ENCODE measurements at places on chromosomes 2 and 18. TPM values are rescaled to one million over a fixed set of nuclear protein-coding genes. Genes with fewer than 3 reads are reported as not detected.
A peak's percentile ranks its signal among the peaks of the same experiment; 100 is the strongest.

SERPINB11 gene
- not detected for total RNA-seq

RNF149 gene
- 25.0 TPM for total RNA-seq

VPS54 gene
- 7.0 TPM for total RNA-seq

CNTNAP5 gene
- not detected for total RNA-seq

MC2R gene
- not detected for total RNA-seq

LCT gene
- 0.05 TPM for total RNA-seq

GRCh38 chr18:76578571-76579300, 83.7 kb upstream of the ZNF516 start:
- H3K27me3 ChIP-seq = peaks cover 15% of the 10 kb centered on the region
- H3K4me1 ChIP-seq = peaks cover 3% of the 10 kb centered on the region
- no peak overlapping the region for H3K27ac ChIP-seq
- no peak overlapping the region for H3K4me3 ChIP-seq
- DNase-seq = no peak

DNA sequence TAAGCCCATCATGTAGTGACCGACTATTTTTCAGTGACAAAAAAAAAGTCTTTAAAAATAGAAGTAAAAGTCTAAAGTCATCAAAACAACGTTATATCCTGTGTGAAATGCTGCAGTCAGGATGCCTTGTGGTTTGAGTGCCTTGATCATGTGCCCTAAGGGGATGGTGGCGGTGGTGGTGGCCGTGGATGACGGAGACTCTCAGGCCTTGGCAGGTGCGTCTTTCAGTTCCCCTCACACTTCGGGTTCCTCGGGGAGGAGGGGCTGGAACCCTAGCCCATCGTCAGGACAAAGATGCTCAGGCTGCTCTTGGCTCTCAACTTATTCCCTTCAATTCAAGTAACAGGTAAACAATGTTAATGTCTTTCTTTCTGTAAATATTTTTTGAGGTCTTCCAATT, at the start of gene CD28:
TSS of gene CD28 (plus strand) at position 237 of the 400 bp plus-strand sequence. CDS start at position 295, 58 bp downstream.
- DNase-seq = peak; percentile 97
- H3K4me3 ChIP-seq = peak within 1 kb of the TSS; percentile 89
- H3K27me3 ChIP-seq = no peaks in the 10 kb centered on the region
- H3K27ac ChIP-seq = peak within 1 kb of the TSS; percentile 93
- peaks cover 37% of the 10 kb centered on the region for H3K4me1 ChIP-seq
- peaks cover 24% of the 10 kb centered on the region for H3K36me3 ChIP-seq

DNA sequence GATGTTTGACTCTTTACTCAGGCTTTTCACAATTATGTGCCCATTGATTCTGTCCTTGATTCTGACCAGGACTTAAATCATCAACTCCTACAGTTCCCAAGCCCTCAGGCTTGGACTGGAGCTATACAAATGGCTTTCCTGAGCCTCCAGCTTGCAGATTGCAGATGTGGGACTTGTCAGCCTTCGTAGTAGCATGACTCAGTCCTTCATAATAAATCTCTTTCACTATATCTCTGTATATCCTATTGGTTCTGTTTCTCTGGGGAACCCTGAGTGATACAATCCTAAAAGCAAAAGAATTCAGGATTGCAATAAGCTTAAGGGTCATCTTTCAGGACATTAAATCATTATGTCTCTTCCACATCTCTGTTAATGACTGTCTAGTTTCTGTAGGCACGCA, 356.6 kb downstream of the RIT2 start:
- no peak overlapping the region for H3K27ac ChIP-seq
- H3K27me3 ChIP-seq = no peaks in the 10 kb centered on the region
- H3K4me3 ChIP-seq = no peak overlapping the region
- no peak for DNase-seq
- no peaks in the 10 kb centered on the region for H3K36me3 ChIP-seq
- no peaks in the 10 kb centered on the region for H3K4me1 ChIP-seq

DNA sequence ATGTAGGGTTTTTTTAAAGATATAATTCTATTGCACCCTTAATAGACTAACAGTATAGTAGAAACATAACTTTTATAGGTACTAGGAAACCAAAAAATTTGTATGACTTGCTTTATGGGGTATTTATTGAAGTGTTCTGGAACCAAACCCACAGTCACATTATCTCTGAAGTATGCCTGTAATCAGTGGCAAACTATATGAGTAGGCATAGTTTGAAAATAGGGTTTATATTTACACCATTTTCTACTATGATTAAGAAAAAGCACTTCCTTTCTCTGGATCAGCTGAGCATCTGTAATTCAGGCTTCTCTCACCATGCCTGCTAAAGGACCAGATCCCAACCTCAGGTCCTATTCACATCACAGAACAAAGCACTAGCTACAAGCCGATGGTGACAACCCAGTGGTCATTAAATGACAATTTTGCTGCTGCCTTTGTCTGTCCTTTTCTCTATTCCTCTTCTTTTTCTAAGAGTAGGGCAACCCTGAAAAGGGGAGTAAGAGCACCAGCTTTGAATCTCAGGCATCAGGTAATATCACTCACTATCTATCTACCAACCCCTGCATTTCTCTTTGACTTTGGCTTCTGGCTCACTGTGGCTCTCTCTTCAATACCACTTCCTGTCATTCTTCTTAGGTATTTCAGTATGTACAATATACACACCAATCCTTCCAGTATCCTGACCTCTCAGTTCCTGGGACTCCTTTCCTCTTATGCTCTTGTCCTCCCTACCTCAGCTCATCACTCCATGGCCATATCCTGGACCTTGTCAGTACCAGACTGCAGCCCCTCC, 14.4 kb downstream of the NEMP2 start:
- peaks cover 44% of the 10 kb centered on the region for H3K4me1 ChIP-seq
- no peak for DNase-seq
- peaks cover 33% of the 10 kb centered on the region for H3K36me3 ChIP-seq
- no peaks in the 10 kb centered on the region for H3K27me3 ChIP-seq

DNA sequence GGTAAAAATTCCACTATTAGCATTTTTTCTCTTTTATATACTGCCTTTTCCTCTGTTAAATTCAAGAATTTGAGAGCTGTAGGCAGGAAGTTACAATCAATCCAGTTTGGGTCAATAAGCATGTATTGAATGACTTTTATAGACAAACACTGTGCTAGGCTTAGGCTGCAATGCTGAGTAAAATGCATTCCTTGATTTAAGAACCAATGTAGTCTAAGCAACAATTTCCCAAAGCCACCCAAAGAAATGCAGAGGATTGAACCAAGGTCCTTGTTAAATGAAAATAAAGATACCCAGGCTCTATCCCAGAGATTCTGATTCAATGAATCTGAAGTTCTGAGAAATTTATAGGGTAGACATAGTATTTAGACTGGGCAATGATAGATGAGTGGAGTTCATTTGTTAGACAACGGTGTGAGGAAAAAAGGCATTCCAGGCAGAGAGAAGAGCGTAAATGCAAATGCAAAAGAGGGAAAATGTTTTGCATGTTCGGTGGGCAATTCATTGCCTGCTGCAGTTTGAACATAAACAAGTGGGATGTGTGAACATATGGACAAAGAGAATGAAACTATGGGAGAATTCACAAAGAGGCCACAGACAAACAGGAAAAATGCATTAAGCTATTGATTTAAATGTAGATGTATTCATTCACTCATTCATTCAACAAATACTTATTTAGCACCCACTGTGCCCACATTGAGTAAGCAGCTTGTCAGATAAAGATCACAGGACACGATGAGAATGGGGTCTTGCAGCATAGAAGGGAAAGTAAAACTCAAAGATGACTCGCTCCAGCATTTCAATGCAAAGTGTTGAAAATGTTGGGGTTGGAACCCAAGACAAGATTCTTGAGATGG, 107.1 kb downstream of the EVA1A start:
- H3K4me1 ChIP-seq = no peaks in the 10 kb centered on the region
- DNase-seq = no peak
- no peaks in the 10 kb centered on the region for H3K27me3 ChIP-seq
- H3K36me3 ChIP-seq = no peaks in the 10 kb centered on the region

GRCh38 chr2:39516347-39517101, 79.4 kb upstream of the MAP4K3 start:
- no peak overlapping the region for H3K4me3 ChIP-seq
- H3K27ac ChIP-seq = no peak overlapping the region
- no peaks in the 10 kb centered on the region for H3K27me3 ChIP-seq
- no peak for DNase-seq
- peaks cover 29% of the 10 kb centered on the region for H3K4me1 ChIP-seq

DNA sequence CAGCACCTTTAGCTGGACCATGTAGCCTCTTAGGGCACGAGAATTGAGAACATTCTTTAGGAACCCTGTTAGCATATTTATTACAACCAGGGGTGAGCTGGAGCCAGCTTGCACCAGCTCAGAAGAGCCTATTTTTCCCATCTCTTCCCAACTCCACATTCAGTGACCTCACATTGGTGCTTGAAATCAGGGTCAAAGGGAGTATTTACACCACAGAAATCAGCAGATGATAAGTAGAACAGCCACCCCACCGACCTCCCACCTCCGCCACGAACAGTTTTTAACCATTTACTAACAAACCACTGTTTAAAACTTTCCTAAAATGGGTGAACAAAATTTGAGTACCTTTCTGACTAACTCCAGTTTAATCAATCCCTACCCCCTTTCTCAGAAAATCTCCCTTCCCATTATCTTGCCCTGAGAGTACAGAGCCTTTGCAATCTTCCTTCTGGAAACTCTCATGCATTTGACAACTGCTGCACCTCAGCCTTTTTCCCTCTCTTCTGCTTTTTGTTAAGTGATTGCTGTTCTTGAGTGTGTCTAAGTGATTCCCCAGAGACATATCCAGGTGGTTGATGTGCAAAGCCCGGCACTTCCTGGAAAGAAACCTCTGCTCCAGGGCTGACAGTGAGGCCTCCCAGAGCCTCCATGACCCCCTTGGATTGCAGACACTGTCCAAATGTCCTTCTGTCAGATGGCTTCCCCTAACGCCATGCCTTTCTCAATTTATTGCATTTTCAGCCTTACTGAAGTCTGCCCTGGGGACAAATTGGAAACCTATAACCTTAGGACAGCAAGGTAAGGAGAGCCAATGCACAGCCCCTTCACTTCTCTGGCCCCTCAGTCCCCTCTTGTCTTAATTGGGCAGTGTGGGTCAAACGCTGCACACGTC, 389.5 kb upstream of the TNP1 start:
- H3K27me3 ChIP-seq = peaks cover 11% of the 10 kb centered on the region
- no peak overlapping the region for H3K4me3 ChIP-seq
- H3K27ac ChIP-seq = no peak overlapping the region
- no peak for DNase-seq
- no peaks in the 10 kb centered on the region for H3K36me3 ChIP-seq

DNA sequence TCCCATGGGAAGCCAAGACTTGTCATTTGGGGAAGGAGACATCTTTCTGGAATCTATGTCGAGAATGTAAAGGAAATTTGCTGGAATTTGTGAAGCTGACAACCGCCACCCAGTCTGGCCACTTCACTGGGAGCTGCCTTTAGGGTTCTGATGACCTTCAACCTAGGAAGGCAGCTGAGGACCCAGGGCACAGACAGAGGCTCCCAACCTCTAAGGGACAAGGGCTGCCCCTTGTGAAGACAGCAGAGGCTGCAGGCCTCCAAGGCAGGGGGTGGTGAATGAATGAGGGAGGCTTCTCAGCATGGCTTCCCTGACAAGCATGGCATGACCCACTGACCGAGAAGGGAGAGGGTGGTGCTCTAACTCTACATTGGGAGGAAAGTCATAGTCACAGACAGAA, 128.9 kb upstream of the ASB18 start:
- no peak overlapping the region for H3K4me3 ChIP-seq
- H3K4me1 ChIP-seq = no peaks in the 10 kb centered on the region
- no peaks in the 10 kb centered on the region for H3K27me3 ChIP-seq
- H3K36me3 ChIP-seq = no peaks in the 10 kb centered on the region
- DNase-seq = no peak

DNA sequence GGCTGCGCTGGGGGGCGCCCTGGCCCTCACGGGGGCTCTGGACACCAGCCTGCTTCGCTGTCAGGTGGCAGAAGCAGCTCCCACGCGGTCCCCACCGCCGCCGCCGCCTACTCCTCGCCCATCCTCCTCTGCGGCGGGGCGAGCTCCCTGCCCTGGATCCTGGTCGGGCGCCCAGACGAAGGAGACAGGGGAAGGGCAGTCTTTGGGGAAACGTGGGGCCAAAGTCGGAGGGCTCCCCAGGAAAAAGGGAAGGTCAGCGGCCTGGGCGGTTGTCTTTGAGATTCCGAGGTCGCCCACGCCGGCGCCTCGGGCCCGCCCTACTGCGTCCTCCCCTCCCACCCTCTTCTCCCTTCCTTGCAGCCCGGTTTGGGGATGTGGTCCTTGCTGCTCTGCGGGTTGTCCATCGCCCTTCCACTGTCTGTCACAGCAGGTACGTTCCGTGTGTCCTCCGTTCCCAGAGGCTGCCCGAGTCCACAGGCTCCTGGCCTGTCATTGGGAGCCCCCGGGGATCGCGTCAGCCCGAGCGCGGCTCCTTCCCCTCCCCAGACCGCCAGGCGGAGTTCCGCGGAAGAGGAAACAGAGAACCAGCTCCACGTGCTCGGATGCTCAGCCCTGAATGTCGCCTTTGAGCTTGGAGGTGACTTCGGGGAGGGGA, 800 bp downstream of the IL1RL2 start:
- H3K27me3 ChIP-seq = peaks cover 28% of the 10 kb centered on the region
- H3K4me3 ChIP-seq = peak overlapping the region; percentile 70
- H3K4me1 ChIP-seq = peaks cover 21% of the 10 kb centered on the region
- H3K36me3 ChIP-seq = peaks cover 4% of the 10 kb centered on the region
- H3K27ac ChIP-seq = peak overlapping the region; percentile 57

- DNase-seq = no peak
- peaks cover 2% of the 10 kb centered on the region for H3K4me1 ChIP-seq
- H3K27me3 ChIP-seq = no peaks in the 10 kb centered on the region
- H3K4me3 ChIP-seq = no peak within 1 kb of the TSS
- no peak within 1 kb of the TSS for H3K27ac ChIP-seq
These were observed at the start of gene ITGB6 for GRCh38 chr2:160199683-160200389. TSS of gene ITGB6 (minus strand) at chr2:160200272. CDS start at chr2:160200063, 209 bp downstream.

- no peaks in the 10 kb centered on the region for H3K36me3 ChIP-seq
- no peaks in the 10 kb centered on the region for H3K27me3 ChIP-seq
- no peak for DNase-seq
- no peak overlapping the region for H3K27ac ChIP-seq
- H3K4me1 ChIP-seq = peaks cover 13% of the 10 kb centered on the region
These were observed 45.5 kb upstream of the COL5A2 start for GRCh38 chr2:189225032-189225431.

DNA sequence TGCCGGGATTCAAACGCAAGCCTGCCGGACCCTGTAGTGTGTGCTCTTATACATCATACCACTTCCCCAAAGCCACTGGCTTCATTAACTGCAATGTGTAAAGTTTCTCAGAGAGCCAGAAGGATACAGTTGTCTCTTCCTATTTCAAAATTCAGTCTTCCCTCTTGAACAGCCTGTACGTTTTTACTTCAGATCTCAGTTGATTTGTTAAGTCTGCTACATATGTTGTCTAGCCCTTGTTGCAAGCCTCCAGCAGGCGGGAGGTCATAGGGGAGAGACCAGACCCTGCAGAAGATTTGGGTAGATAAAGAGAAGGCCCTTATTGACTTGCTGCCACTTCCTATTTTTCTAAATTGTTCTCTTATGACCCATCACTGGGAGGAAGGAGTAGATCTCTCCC, 56.2 kb downstream of the ARHGEF33 start:
- no peaks in the 10 kb centered on the region for H3K36me3 ChIP-seq
- no peak overlapping the region for H3K27ac ChIP-seq
- no peak overlapping the region for H3K4me3 ChIP-seq
- no peak for DNase-seq
- no peaks in the 10 kb centered on the region for H3K27me3 ChIP-seq
- no peaks in the 10 kb centered on the region for H3K4me1 ChIP-seq

- H3K4me3 ChIP-seq = no peak overlapping the region
- no peak for DNase-seq
- H3K36me3 ChIP-seq = no peaks in the 10 kb centered on the region
- H3K27me3 ChIP-seq = peaks cover 76% of the 10 kb centered on the region
- peaks cover 16% of the 10 kb centered on the region for H3K4me1 ChIP-seq
These were observed 7.5 kb upstream of the GBX2 start for GRCh38 chr2:236175548-236176150.

- DNase-seq = no peak
- peaks cover 1% of the 10 kb centered on the region for H3K36me3 ChIP-seq
- no peak overlapping the region for H3K4me3 ChIP-seq
- H3K27ac ChIP-seq = no peak overlapping the region
- H3K4me1 ChIP-seq = no peaks in the 10 kb centered on the region
These were observed 299.8 kb downstream of the LRATD1 start for GRCh38 chr2:14932285-14932684.

Data from activated naive CD4-positive, alpha-beta T cell treated with anti-CD3 and anti-CD28 coated beads for 36 hours (primary cell).